Stimulated activated CD4-positive, alpha-beta T cell treated with anti-CD3 and anti-CD28 coated beads, TNF-alpha, amount 100 ng/mL, for 48 hours (primary cell): ENCODE measurements at places on chromosomes 12 and 14.

- DNase-seq: no peak
Measured at GRCh38 chr12:129096968-129097367, 243.7 kb downstream of the GLT1D1 start.

- no peak for DNase-seq
Measured at GRCh38 chr14:53871951-53872350, 84.7 kb downstream of the BMP4 start.

DNA sequence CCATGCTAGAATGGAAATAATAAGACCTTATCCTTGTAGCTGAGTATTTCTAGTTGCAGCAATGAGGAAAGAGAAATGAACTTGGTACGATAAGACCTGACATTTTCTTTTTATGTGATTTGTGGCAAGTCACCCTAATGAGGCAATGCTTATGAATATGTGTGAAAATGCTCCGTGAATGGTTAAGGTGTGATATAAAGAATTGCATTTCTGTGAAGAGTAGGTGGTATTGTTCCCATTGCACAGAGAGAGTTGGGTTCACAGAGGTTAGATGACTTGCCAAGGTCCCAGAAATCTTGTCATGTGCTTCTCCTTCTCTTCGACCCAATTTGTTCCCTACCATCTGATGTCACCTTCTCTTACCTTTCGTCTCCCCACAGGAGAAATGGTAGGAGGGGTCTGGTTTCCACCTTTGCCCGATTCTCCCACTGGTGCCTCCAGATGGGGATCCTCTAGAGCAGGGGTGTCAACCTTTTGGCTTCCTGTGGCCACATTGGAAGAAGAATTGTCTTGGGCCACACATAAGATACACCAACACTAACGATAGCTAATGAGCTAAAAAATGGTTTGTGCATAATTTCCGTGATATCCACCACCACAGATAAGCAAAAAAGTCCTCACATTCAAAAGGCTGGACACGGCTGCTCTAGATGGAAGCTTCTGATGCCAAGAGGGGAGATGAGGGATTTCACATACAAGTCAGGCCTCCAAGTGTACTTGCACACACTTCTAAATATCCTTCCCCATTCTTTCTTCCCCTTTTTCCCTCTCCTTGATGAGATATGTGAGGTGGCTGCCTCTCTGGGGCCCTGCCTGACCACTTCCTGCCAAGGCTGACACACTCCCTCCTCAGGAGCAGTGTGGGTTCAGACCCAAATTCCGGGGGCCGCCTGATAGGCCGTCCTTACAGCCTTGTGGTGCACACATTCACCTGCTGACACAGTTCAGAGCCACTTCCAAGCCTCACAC, 96.1 kb downstream of the PLXNC1 start:
- DNase-seq: peak; percentile 31

GRCh38 chr14:95130549-95130948, 26.8 kb downstream of the DICER1 start:
- DNase-seq: no peak

GRCh38 chr14:39576736-39577135, 144.5 kb upstream of the FBXO33 start:
- DNase-seq: no peak

- DNase-seq: no peak
Measured at GRCh38 chr12:8077207-8077606, 4.9 kb upstream of the NECAP1 start.

DNA sequence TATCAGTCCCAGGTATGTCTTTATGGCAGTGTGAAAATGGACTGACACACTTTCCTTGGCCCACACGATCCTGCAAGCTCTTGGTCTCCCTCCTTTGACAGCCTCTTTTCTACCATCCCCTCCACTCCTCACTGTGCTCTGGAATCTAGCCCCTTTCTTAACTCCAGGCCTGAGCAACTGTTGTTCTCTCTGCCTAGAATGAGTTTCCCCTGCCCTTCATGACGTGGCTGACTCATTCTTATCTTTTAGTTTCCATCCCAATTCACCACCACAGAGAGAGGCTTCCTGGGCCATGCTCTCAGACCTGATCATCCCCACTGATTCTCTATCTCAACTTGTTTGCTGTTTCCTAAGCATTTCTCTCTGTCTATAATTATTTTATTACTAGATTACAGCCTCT, 157.4 kb upstream of the HMGA2 start:
- DNase-seq: no peak

DNA sequence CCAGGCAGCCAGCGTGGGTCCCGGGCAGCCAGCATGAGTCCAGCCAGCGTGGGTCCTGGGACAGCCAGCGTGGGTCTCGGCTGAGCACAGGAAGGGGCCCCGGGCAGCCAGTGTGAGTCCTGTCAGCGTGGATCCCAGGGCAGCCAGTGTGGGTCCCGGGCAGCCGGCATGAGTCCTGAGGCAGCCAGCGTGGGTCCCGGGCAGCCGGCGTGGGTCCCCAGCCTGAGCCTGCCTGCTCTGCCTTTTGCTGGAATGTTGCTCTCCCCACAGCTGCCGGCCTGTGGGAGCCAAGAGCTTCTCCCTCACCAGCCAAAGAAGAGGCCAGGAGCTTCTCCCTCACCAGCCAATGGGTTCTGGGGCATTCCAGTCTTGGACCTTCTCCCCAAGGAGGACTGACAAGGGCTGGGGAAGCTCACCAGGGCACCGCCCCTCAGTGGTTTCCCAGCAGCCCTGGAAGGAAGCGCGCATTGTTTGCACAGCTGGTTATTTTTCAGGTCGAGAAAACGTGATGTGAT, 15.0 kb upstream of the RFLNA start:
- no peak for DNase-seq

DNA sequence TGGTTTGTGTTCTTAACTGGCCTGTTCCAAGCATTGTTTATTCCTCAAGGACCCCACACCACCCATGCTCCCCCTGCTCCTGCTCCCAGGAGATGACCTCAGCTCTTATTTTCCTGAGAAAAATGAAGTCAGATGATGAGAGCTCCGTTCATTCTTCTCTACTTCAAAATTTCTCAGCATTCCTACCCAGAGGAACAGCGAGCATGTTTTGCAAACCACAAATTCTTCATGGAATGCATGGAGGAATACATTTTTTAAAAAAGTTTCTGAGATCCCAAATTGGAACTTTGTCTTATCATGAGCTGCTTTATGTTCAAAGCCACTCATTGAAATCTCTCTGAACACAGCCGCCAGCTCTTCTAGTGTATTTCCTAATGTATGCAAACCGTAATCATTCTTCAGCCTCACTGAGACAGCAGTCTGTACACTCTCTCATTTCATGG, 44.9 kb downstream of the SYNE2 start:
- no peak for DNase-seq

DNA sequence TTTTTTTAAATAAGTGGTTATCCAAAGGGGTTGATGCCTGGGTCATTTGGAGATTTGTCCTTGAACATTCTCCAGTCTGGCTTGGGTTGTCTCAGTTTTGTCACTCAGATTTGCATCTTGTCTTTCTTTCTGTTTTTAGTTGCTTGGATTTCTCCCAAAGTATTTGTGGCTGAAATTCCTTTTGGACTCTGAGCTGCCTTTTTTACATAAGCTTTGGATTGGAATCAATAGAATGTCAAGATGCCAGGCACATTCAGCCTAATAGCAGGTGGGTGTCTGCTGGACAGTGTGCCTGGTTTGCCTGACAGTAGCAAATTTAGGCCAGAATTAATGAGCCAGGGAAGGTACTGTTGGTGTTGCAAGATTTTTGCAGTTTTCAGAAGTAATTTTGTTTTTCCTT, 50.0 kb downstream of the FLRT2 start:
- DNase-seq: no peak

- DNase-seq: no peak
Measured at GRCh38 chr12:41264281-41264680, 76.2 kb downstream of the PDZRN4 start.
